Activated CD8-positive, alpha-beta T cell treated with anti-CD3 and anti-CD28 coated beads for 36 hours (primary cell): ENCODE measurements at places on chromosomes 2 and 18. TPM values are rescaled to one million over a fixed set of nuclear protein-coding genes. Genes with fewer than 3 reads are reported as not detected.

GPR39 gene
- total RNA-seq = not detected

GRCh38 chr2:227884511-227884947 is 13.1 kb downstream of the DAW1 start:
- peak; percentile 76 for DNase-seq

OSBPL1A gene
- total RNA-seq = 2.7 TPM

GRCh38 chr2:85794038-85794441 is 40.2 kb downstream of the ATOH8 start:
- DNase-seq = no peak

HYCC2 gene
- 24.7 TPM for total RNA-seq

ALPG gene
- not detected for total RNA-seq

DNA sequence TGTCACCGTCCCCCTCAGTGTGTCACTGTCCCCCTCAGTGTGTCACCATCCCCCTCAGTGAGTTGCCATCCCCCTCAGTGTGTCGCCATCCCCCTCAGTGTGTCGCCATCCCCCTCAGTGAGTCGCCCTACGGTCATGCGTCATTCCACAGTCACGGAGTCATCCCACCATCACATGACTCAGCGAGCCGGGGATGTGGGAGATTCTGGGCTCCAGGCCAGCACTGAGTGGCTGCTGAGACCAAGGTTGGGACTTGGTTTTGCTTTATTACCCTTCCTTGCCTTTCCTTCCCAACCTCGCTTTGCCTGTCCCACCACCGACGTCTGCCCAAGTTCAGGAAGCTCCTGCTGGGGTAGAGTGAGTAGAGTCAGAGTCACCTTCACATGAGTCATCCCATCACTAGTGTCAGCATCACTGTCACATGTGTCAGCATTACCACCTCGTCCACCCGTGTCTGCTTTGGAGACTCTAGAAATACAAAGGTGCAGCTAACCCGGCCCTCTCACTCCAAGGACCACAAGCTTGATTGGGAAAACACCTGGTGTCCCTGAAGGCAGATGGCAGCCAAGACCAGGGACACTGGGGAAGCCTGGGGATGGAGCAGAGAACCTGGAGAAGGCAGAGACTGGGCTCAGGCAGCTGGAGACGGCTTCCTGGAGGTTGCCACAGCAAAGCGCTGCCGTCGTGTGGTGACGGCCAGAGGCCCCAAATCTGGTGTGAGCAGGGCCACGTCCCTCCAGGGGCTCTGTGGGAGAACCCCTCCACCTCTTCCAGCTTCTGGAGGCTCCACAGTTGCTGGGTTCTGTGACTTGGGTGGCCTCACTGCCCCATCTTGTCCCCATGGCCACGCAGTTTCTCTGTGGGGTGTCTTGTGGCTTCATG is 485.2 kb upstream of the SALL3 start:
- DNase-seq = no peak
